ENCODE measurements at places on chromosomes 4 and X. TPM values are rescaled to one million over a fixed set of nuclear protein-coding genes. Genes with fewer than 3 reads are reported as not detected.

Gene SMIM10
- 18.2 TPM for total RNA-seq

Gene DUX4
- not detected for total RNA-seq

Gene GRID2
- total RNA-seq = not detected

Gene ITM2A
- total RNA-seq = 67.9 TPM

Gene ZNF711
- 0.96 TPM for total RNA-seq

Gene ART3
- 22.6 TPM for total RNA-seq

Gene BANK1
- 0.62 TPM for total RNA-seq

Gene TMPRSS11F
- not detected for total RNA-seq

Gene SPANXA2
- not detected for total RNA-seq

Gene ZMAT1
- total RNA-seq = 7.5 TPM

Gene DCLK2
- total RNA-seq = 20.5 TPM

Gene PNMA6A
- total RNA-seq = 3.1 TPM

Gene SLC10A4
- 1.4 TPM for total RNA-seq

Gene NHS
- 5.9 TPM for total RNA-seq

Gene CYLC1
- total RNA-seq = not detected

GRCh38 chr4:40325406-40326019, 9.6 kb upstream of the CHRNA9 start:
- ATAC-seq = peak; percentile 70

DNA sequence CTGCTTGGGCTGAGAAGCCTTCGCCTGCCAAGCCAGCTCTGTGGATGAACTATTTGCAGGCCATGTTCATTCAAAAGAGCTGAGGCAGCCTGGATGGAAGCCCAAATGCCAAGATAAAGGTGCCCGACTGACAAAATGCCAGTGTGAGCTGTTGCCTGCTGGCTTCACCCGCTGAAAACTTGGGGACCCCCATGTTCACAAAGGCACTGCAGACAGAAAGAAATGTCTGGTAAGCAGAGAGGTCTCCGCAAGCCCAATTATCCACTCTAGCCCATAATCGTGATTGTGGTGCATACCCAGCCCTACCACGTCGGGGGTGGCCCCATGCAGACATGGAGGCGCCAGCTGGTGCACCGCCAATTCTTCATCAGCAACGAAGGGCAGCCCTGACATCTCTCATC, 13.0 kb upstream of the SMIM20 start:
- no peak for ATAC-seq

DNA sequence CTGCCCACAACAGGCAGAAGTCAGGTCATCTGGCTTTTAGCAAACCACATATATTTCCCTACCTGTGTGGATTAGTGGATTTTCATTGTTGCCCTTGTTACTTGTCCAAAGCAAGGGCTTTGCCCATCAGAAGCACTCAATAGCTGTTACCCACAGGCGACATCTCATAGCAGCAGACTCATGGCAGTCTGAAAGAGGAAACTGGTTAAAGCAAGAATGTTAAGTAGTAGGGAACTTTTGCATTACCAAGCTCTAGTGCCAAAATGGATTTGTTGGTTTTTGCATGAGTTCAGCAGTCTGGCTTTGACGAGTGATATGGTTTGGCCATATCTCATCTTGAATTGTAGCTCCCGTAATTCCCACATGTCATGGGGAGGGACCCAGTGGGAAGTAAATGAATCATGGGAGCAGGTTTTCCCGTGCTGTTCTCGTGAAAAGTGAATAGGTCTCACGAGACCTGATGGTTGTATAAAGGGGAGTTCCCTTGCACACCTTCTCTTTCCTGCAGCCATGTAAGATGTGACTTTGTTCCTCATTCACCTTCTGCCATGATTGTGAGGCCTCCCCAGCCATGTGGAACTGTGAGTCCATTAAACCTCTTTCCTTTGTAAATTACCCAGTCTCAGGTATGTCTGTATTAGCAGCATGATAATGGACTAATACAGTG, 107.9 kb downstream of the GPR143 start:
- ATAC-seq = no peak

DNA sequence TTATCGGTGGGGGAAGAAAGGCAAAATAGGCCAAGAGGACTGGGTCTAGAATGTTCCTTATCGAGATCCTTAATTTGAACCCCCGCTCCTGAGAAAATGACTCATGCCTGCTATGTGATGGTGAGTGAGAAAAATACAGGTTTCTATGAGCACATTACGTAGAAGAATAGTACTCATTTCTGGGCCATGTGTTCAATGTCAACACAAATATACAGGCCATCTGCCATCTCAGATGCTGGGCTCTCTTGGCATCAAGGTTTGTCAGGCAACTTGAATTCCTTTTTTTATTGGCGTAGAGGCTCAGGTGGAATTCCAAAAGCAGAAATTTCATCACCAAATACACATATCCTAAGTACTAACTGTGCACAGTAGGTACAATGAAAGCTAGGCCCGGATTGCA, 81.4 kb upstream of the TRIM2 start:
- no peak for ATAC-seq

DNA sequence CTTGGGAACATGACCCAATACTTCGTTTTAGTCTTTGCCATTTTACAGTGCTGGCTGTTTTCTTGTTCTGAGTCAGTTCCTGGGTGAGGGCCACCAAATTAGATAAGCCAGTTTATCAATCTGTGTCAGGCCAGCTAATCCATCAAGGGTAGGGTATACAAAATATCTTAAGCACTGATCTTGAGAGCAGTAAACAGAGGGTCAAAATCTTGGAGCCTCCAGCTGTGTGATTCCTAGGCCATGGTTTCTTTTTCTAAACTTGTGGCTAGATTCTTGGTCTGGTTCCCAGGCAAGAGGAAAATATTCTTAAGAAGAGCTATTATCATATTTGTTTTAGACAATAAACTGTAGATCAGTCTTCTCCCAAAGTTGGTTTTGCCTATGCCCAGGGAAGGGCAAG, 1396.6 kb upstream of the PABPC4L start:
- no peak for ATAC-seq

GRCh38 chr4:92101737-92102172, 202.0 kb upstream of the GRID2 start:
- ATAC-seq = peak; percentile 55

- no peak for ATAC-seq
Measured at GRCh38 chr4:182369211-182369610, 126.0 kb downstream of the TENM3 start.

DNA sequence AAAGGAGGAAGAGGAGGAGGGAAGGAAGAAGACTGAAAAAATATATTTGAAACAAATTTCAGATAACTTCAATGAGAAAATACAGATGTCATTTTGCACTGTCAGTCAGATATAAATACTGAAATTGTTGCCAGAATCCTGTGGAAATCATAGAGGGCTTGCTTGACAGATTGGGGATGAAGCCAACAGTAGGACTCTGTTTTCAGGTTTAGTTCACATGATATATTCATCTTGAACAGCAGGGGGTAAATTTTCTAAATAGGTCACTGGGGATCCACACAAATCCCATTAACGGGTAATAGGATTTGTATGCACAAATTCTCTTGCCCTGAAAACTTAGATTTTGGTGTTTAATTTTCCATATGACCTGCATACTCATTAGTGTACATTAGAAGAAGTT, 103.3 kb upstream of the PCDH18 start:
- no peak for ATAC-seq

- no peak for ATAC-seq
Measured at GRCh38 chr4:159312236-159312635, 209.4 kb downstream of the RAPGEF2 start.

GRCh38 chr4:163217505-163217904, 50.8 kb upstream of the NAF1 start:
- no peak for ATAC-seq

GRCh38 chr4:53431052-53431451, 53.6 kb downstream of the FIP1L1 start:
- ATAC-seq = no peak
